ENCODE measurements at places on chromosomes 4 and X. TPM values are rescaled to one million over a fixed set of nuclear protein-coding genes. Genes with fewer than 3 reads are reported as not detected.

The CENPVL1 gene
- total RNA-seq = not detected

The DCUN1D4 gene
- 40.4 TPM for total RNA-seq

DNA sequence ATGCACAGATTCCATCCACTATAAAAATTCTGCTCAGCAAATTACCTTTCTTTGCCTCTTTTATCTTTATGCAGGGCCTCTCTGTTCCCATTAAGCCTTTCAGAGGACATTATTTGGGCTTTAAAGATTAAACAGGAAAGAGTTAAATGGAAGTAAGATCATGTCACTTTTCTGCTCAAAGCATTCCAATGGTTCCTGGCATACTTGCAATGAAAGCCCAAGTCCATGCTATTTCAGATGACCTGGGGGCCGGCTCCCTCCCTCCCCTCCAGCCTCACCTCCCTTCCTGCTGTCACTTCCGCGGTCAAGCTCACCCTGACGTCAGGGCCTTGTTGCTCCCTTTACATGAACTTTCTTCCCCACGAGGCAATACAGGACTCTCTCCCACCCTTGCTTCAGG lies 125.5 kb downstream of the C4orf51 start:
- H3K4me3 ChIP-seq = no peak overlapping the region
- no peaks in the 10 kb centered on the region for H3K4me1 ChIP-seq
- H3K27ac ChIP-seq = no peak overlapping the region
- no peaks in the 10 kb centered on the region for H3K27me3 ChIP-seq

GRCh38 chr4:85147481-85148076 lies 181.1 kb upstream of the WDFY3 start:
- no peak overlapping the region for H3K4me3 ChIP-seq
- DNase-seq = no peak
- H3K36me3 ChIP-seq = no peaks in the 10 kb centered on the region
- no peaks in the 10 kb centered on the region for H3K4me1 ChIP-seq
- no peak overlapping the region for H3K27ac ChIP-seq

The IQCM gene
- not detected for total RNA-seq

DNA sequence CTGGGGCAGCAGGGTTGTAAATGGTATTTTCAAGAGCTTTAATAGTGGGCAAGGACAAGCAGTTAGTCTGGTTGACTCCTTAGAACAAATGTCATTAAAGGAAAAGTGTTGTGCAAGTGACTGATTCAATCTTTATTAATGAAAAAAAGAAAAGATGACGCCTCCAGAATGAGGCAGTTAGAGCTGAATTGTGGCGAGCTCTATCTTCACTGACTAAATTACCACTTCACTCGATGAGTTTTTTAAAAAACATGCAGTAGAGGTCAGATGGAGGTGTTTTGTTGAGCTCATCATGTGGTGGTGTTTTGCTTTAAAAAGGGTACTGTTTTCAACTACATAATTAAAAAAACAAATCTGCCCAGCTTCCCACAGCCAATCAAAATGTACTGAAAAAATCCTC lies 28.1 kb upstream of the TENM3 start:
- no peaks in the 10 kb centered on the region for H3K27me3 ChIP-seq
- no peaks in the 10 kb centered on the region for H3K36me3 ChIP-seq
- no peak overlapping the region for H3K4me3 ChIP-seq
- no peaks in the 10 kb centered on the region for H3K4me1 ChIP-seq
- no peak for DNase-seq

DNA sequence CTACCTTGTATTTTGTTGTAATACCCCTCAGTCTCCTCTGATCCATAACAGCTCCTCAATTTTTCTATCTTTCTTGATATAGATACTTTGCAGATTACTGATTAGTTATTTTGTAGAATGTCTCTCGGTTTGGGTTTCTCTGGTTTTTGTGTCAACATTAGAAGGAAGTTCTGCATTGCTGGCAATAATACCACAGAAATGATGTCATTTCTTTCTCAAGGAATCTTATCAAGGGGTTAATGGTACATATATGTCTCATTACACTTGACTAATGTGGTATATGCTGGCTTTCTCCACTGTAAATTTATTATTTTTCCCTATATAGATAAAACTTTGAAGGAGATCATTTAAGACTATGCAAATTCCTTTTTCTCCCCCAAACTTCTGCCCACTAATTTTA lies 183.6 kb upstream of the DKK2 start:
- no peak for DNase-seq
- H3K27me3 ChIP-seq = no peaks in the 10 kb centered on the region
- no peaks in the 10 kb centered on the region for H3K4me1 ChIP-seq
- H3K27ac ChIP-seq = no peak overlapping the region
- no peaks in the 10 kb centered on the region for H3K36me3 ChIP-seq

GRCh38 chrX:149948016-149948415 lies 9.7 kb upstream of the EOLA2 start:
- DNase-seq = no peak
- no peaks in the 10 kb centered on the region for H3K4me1 ChIP-seq
- no peaks in the 10 kb centered on the region for H3K27me3 ChIP-seq

GRCh38 chr4:178632415-178632814 lies 1190.2 kb upstream of the AGA start:
- no peaks in the 10 kb centered on the region for H3K27me3 ChIP-seq
- no peak overlapping the region for H3K4me3 ChIP-seq
- no peaks in the 10 kb centered on the region for H3K4me1 ChIP-seq
- no peak overlapping the region for H3K27ac ChIP-seq
- H3K36me3 ChIP-seq = no peaks in the 10 kb centered on the region

GRCh38 chr4:42716996-42717395 lies 60.1 kb upstream of the ATP8A1 start:
- H3K36me3 ChIP-seq = no peaks in the 10 kb centered on the region
- no peaks in the 10 kb centered on the region for H3K27me3 ChIP-seq

- no peak overlapping the region for H3K27ac ChIP-seq
- no peak overlapping the region for H3K4me3 ChIP-seq
- H3K36me3 ChIP-seq = no peaks in the 10 kb centered on the region
- no peak for DNase-seq
- H3K27me3 ChIP-seq = peaks cover under 1% of the 10 kb centered on the region
Observed at GRCh38 chrX:24761306-24761705, 67.6 kb downstream of the POLA1 start.

DNA sequence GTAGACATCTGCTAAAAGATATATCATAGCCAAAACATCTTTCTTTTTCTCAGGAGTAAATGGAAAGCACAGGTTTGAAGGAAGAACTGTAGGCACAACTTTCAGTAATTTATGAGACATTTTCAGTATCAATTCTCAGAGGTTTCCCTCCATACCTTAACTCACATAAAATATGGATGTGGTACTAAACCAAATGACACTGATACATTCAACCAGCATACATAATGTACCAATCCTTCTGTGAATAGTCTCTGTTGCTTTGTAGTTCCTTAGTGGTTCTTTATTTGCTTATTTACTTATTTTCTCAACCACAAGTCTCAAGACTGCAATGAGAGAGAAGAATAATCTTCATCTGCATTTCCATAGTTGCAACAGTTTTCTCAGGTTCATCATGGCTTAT lies 96.1 kb downstream of the ARHGAP24 start:
- H3K27me3 ChIP-seq = no peaks in the 10 kb centered on the region
- H3K4me1 ChIP-seq = no peaks in the 10 kb centered on the region
- no peak overlapping the region for H3K4me3 ChIP-seq

The CCDC110 gene
- 0.43 TPM for total RNA-seq

The RPS6KA3 gene
- 41.8 TPM for total RNA-seq

The MND1 gene
- total RNA-seq = 0.86 TPM

- H3K4me3 ChIP-seq = no peak overlapping the region
- no peaks in the 10 kb centered on the region for H3K27me3 ChIP-seq
- no peak overlapping the region for H3K27ac ChIP-seq
- no peak for DNase-seq
Observed at GRCh38 chr4:124902001-124902515, 189.5 kb upstream of the ANKRD50 start.

The ZCCHC18 gene
- not detected for total RNA-seq

DNA sequence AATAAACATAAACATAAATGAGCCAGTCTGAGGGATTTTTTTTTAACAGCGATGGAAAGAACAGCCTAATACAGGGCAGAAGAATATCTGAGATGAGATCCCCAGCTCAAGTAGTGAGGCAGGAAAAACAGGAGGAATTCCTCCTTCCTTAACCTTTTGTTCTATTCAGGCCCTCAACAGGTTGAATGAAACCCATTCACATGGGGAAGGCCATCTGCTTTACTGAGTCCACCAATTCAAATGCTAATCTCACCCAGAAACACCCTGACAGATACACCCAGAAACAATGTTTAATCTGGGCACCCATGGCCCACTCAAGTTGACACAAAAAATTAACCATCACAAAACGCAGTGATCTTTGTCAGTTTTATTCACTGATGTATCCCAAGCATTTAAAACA lies 45.5 kb downstream of the SMIM31 start:
- no peaks in the 10 kb centered on the region for H3K4me1 ChIP-seq
- H3K27me3 ChIP-seq = no peaks in the 10 kb centered on the region
- no peak overlapping the region for H3K4me3 ChIP-seq
- H3K36me3 ChIP-seq = no peaks in the 10 kb centered on the region
- no peak for DNase-seq
- H3K27ac ChIP-seq = no peak overlapping the region

DNA sequence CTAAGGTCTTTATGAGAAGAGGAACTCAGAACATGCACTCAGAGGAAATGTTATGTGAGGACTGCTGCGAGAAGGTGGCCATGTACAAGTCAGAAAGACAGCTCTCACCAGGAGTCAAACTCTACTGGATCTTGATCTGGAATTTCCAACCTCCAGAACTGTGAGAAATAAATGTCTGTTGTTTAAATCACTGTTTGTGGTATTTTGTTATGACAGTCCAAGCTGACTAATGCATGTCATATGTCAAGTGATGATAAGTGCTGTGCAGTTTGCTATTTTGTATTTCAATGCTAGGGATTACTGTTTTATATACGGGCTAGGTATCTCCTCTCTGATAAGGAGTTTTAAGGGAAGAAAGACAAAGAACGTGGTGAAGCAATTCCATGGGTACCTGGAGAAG lies 162.3 kb downstream of the CPEB2 start:
- no peak overlapping the region for H3K27ac ChIP-seq
- no peak overlapping the region for H3K4me3 ChIP-seq
- DNase-seq = no peak
- H3K36me3 ChIP-seq = no peaks in the 10 kb centered on the region
- no peaks in the 10 kb centered on the region for H3K27me3 ChIP-seq

The PITX2 gene
- total RNA-seq = not detected

- no peak overlapping the region for H3K27ac ChIP-seq
- no peaks in the 10 kb centered on the region for H3K4me1 ChIP-seq
- H3K4me3 ChIP-seq = no peak overlapping the region
- no peak for DNase-seq
Observed at GRCh38 chrX:64192673-64193072, 12.8 kb downstream of the AMER1 start.

- no peak overlapping the region for H3K4me3 ChIP-seq
- no peak overlapping the region for H3K27ac ChIP-seq
- H3K36me3 ChIP-seq = no peaks in the 10 kb centered on the region
- H3K27me3 ChIP-seq = no peaks in the 10 kb centered on the region
- no peak for DNase-seq
- no peaks in the 10 kb centered on the region for H3K4me1 ChIP-seq
Observed at GRCh38 chr4:119059221-119059620, 76.4 kb upstream of the MYOZ2 start.

The ASIC5 gene
- not detected for total RNA-seq

DNA sequence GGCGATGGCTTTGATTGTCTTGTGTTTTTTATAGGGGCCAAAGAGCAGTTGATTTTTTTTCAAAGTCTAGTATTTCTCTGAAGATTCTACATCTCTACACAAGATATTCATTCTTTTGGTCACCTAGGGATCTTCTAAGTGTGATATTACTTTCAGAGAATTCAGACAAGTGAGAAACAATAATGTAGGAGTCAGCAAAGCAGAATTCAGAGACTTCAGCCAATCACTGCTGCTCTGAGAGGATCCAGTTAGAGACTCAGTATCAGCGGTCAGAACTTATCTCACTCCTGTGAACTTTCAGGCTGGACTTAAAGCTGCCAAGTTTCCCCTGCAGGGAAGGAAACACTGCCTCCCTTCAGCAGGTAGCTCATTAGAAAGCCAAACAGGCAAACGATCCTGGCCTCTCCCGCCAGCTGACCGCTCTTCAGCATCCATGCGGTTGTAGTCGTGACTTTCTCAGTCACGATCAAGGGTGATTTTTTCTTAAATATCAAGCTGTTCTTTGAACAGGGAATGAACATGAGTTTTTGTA lies 59.2 kb downstream of the NSUN7 start:
- H3K27me3 ChIP-seq = no peaks in the 10 kb centered on the region
- H3K27ac ChIP-seq = no peak overlapping the region
- no peaks in the 10 kb centered on the region for H3K36me3 ChIP-seq
- H3K4me1 ChIP-seq = peaks cover 18% of the 10 kb centered on the region
- no peak overlapping the region for H3K4me3 ChIP-seq

The ZFP92 gene
- 0.46 TPM for total RNA-seq

DNA sequence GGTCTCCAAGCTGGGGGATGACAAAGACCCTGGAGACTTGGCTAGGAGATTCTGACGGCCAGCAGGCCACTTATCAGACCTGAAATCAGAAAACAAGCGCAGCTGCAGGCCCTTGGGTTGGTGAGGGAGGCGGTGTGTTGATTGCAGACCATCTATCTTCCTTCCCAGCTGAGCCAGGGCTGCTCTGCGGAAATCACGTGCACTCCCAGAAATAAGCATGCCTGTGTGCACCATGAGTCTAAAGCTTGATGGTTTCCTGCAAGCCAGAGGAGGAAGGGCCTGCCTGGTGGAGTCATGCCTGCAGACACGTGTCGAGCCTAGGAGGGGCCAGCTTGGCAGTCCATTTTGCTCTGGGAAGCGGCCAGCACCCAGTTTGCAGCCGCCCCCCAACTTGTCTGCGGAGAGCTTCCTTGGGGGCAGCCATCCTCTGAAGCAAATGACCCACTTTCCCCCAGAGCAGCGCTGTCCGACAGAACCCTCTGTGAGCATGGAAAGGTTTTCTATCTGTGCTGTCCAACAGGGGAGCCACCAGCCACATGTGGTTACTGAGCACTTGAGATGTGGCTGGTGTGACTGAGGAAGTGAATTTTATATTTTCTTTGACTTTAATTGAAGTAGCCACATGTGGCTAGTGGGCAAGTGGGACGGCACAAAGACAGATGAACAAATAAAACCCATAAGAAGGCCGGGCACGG lies 175.7 kb upstream of the BCOR start:
- no peak overlapping the region for H3K4me3 ChIP-seq
- no peaks in the 10 kb centered on the region for H3K27me3 ChIP-seq
- H3K4me1 ChIP-seq = no peaks in the 10 kb centered on the region
- no peaks in the 10 kb centered on the region for H3K36me3 ChIP-seq

The TMPRSS11F gene
- not detected for total RNA-seq

The UCP1 gene
- not detected for total RNA-seq

- no peak overlapping the region for H3K4me3 ChIP-seq
- H3K4me1 ChIP-seq = no peaks in the 10 kb centered on the region
- no peak overlapping the region for H3K27ac ChIP-seq
- no peaks in the 10 kb centered on the region for H3K36me3 ChIP-seq
Observed at GRCh38 chr4:183852910-183853547, 52.1 kb upstream of the STOX2 start.

The RNF150 gene
- total RNA-seq = 1.8 TPM

Data from right lobe of liver (tissue), 6 donors.